ENCODE measurements at places on chromosomes 2 and 18.

DNA sequence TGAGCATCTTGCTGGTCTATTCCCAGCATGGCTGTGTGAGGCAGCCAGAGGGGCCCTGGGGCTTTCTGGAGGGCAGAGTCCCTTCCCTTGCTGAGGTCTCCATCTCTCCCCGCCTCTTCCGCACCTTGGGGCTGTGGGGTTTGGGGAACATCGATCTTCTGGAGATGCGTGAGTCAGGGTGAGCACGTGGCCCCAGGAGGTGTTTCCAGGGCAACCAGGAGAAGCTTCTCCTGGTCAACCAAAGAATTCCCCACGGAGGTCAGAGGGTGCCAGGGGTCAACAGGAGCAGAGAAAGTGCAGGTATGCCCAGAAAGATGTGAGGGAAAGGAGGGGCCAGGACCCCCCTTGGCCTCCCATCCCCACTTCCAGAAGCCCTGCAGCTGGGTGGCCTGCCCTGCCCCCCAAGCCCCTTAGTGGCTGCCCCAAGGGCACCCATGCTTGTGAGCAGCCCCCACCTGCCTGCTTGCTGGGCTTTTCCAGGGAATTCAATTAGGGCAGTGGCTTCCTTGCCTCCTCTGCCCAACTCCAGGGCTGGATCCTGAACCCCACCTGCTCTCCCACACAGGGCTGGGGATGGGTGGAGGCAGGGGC lies 2.8 kb upstream of the PROM2 start:
- peak; percentile 24 for DNase-seq

DNA sequence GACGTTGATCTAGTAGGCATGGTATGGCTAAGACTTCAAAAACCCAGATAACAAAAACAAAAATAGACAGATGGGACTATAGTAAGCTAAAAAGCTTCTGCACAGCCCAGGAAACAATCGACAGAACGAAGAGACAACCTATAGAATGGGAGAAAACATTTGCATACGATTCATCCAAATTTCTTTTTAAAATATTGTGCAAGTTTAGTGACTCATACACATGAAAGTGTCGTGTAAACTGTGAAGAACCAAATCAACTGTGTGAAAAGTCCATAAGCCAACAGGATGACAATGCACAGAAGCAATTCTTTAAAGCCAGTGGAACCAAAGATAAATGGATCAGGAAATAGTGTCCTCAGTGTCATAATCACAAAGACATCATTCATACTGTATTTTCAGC lies 671.1 kb downstream of the RNF144A start:
- no peak for DNase-seq

DNA sequence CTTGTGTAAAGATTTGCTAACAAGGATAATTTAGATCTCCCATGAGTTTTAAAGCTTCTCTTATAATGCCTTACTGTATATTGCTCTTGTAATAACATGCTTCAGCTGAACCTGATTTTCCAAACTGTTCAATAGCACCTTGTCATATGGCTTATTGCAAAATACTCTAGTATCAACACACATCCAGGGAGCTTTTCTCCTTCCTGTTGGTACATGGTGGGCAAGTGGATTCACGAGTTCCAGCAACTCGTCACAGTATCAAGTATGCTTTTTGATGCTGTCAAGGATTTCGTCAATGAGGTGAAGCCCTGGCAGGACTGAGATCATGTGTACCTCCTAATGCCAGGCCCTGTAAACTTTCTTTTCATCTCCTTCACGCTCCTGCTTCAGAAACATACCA lies 59.5 kb upstream of the ITPRID2 start:
- no peak for DNase-seq

- DNase-seq, result no peak
Measured at GRCh38 chr2:138572318-138572717, 70.7 kb downstream of the SPOPL start.

DNA sequence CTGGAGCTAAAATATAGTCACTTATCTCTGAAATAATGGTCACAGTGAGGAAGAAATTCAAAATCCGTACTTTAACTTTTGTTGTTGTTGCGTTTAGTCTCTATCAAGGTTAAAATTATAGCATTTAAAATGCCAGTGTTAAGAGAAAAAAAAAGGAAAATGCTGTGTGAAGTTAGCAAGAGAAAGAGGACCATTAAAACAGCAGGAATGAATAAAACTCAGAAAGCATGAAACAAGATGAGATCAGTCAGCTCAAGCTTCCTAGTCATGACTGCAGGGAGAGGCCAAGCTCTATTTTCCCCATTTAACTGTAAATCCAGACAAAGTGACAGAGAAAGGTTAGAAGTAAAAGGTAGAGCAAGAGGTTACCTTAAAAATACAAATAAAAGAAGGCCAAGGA lies 281.7 kb upstream of the ATP5MC3 start:
- no peak for DNase-seq

GRCh38 chr2:195632856-195633572 lies 24.0 kb upstream of the SLC39A10 start:
- DNase-seq, result no peak

DNA sequence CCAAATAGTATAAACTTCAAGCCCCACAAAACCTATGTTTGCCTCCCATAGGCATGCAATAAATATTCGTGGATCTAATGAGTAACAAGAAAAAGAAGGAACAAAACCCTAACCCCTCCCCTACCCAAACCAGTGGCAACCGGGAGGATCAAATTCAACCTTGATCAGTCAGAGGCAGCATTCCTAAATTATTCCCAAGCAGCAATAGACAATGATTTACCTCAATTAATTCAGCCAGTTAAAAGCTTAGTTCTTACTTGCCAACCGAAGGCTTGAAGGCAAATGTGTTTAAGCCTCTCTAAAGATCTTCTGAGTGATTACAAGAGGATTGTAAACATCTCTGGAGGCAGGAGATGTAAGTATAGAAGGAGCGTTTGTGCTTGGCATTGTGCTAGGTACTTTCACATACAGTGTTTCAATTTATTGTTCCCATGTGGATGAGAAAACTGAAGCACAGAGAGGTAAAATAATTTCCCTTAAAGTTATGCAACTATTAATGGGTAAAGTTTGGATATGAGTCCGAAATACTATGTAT lies 197.7 kb downstream of the MTX2 start:
- DNase-seq, result no peak

GRCh38 chr2:102839668-102840388 lies 78.0 kb downstream of the TMEM182 start:
- no peak for DNase-seq

DNA sequence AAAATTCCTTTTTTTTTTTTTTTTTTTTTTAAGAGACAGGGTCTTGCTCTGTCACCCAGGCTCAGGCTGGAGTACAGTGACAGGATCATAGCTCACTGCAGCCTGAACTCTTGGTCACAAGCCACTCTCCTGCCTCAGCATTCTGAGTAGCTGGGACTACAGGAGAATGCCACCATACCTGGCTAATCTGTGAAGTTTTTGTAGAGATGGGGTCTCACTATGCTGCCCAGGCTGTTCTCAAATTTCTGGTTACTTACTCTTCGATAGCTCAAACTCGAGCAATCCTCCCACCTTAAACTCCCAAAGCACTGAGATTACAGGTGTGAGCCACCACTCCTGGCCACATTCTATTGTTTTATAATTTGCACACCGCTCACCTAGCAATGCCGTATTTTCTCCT lies 27.0 kb downstream of the RNF149 start:
- DNase-seq, result no peak

GRCh38 chr2:36811071-36811470 lies 114.6 kb downstream of the VIT start:
- no peak for DNase-seq

GRCh38 chr2:169798718-169799592 lies at the start of gene SSB:
Gene SSB, plus strand, starts transcription at chr2:169798871. Its CDS starts 2,090 bp downstream, at chr2:169800961.
- DNase-seq, result peak; percentile 94

GRCh38 chr2:114468343-114468742 lies 25.9 kb downstream of the DPP10 start:
- DNase-seq, result no peak

- no peak for DNase-seq
Measured at GRCh38 chr2:127551221-127551930, 15.9 kb downstream of the MYO7B start.

DNA sequence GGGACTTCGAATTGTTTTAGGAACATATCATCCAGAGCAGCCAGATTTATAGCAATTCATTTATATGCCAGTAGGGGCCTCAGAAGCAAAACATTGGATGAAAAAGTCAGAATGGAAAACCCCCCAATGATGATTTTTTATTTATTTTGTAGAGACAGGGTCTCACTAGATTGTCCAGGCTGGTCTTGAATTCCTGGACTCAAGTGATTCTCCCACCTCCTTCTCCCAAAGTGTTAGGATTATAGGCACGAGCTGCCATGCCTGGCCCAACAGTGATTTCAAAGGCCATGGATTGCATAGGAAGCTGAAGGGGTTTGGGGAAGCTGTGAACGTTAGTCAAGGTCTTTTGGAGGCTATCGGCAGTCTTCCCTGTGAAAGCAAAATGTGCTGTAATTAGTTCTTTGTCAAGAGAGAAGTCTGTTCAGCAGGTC lies 21.9 kb upstream of the MCFD2 start:
- DNase-seq, result no peak

DNA sequence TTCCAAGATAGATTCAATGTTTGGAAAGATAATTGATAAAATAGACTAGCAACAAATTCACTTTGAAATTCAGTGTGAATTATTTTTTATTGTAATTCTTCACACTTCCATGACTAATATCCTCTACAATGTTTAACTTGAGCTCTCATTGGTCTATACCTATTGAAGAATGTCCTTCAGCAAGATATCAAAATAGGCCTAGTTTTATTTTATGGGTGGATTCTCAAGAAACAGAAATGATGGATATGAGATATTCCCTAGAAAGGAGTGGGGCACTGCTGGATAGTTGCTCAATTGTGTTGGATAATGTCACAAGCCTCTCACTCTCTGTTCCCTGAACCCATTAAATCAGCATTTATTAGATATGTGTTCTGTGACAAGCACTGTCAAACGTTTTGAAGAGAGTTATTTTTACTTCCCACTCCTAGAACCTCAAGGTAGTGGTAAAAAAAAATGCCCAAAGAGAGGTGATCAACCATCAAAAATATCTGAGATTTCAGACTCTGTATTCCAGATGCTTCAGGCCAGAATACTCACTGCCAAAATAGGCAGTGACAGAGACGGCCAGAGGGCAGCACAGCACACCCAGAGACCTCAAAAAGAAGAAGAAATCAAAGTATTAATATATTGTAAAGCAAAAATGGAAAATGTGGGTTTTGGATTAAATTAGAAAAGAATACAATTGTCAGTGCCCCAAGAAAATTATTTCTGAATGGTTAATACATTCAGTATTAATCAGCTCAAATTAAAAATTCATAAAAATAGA lies 87.5 kb downstream of the TRIB2 start:
- no peak for DNase-seq

GRCh38 chr2:175403599-175404221 lies 222.2 kb upstream of the ATP5MC3 start:
- no peak for DNase-seq

DNA sequence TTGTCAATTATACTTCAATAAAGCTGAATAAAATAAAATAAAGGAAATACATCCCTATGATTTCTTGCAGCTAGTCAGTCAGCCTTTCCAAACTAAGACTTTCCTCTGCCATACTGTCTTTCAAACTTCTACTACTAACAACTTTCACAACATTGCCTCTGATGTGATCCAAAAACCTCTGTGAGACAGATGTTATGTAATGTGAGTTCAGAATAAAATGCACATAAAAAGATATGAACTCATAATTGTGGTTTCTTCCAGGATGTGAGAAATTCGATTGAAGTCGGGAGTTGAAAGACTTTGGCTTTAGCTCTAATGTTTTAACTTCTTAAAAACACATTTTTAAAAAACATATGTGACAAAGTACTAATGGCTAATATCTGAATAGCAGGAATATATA lies 98.7 kb downstream of the PIGN start:
- DNase-seq, result no peak

DNA sequence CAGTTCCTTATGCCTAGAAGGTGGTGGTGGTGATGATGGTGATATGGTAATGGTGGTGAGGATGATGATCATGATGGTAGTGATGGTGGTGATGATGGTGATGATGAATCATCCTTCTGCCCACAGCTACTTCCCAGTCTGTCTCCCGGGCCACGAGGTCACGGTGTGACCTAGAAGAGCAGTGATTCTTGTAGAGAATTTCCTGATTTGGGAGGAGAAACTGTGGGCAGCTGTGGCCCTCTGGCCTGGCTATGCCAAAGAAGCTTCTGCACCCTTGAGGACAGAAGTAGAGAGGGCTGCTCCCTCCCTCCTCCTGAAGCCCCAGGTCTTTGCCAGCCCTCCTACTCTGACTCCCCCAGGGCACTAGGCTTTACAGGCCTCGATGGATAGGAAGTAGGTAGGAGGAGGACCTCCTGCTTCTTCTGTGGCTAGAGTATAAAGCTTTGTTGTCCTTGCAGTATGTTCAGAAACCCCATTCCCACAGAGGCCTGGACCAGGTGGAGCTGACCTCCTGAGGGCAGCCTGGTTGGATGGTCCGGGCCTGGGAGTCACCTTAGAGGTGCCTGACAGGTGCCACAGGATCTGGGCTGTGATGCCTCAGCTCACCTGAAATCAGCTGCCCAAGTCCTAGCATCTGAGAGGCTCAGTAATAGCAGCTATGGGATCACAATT lies 57.9 kb upstream of the EPAS1 start:
- no peak for DNase-seq

GRCh38 chr2:231182513-231182899 lies 15.9 kb upstream of the ARMC9 start:
- no peak for DNase-seq

GRCh38 chr2:70995426-70995729 lies 705 bp upstream of the TEX261 start:
- no peak for DNase-seq

DNA sequence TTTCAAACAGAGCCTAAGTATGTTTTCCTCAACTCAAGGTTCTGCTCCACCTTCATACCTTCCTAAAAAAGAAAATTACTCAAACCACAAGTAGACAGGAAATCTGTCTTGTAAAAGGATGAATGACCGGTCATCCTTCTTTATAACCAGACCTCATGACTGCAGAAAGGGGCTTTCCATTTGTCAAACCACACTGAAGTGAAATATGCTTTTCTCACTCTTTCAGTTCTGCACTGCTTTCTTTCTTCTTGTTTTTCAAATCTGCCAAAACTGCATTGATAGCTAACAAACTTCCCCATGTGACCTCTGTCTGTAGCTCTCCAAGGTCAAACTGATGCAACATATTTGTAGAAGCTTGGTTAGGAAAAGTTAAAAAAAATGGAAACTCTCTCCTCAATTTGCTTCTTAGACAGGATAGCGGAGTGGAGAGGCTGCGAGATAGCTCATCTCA lies 308.9 kb upstream of the CCDC68 start:
- no peak for DNase-seq

DNA sequence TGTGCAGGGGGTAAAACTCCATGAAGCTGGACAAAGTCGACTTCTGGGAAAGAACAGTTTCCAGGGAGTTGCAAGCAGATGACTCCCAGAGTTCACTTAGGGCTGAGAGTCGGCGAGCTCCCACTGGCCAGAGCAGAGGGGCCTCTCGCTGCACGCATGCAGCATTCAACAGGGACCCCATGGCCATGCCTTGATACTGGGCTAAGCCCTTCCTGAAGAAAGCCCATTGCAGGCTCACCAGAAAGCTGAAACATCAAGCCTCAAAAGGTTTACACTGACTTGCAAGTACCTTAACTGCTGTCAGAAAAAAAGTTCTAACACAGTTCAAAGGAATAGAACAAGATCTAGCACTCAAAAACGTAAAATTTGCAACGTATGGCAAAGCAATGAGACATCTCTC lies 56.4 kb downstream of the NDUFA10 start:
- DNase-seq, result no peak
